ENCODE measurements at places on chromosomes 4 and X.

- DNase-seq, result no peak
Observed at GRCh38 chr4:140697709-140698560, 58.2 kb downstream of the TBC1D9 start.

GRCh38 chr4:48931459-48931858 is 24.9 kb upstream of the OCIAD2 start:
- DNase-seq, result no peak

DNA sequence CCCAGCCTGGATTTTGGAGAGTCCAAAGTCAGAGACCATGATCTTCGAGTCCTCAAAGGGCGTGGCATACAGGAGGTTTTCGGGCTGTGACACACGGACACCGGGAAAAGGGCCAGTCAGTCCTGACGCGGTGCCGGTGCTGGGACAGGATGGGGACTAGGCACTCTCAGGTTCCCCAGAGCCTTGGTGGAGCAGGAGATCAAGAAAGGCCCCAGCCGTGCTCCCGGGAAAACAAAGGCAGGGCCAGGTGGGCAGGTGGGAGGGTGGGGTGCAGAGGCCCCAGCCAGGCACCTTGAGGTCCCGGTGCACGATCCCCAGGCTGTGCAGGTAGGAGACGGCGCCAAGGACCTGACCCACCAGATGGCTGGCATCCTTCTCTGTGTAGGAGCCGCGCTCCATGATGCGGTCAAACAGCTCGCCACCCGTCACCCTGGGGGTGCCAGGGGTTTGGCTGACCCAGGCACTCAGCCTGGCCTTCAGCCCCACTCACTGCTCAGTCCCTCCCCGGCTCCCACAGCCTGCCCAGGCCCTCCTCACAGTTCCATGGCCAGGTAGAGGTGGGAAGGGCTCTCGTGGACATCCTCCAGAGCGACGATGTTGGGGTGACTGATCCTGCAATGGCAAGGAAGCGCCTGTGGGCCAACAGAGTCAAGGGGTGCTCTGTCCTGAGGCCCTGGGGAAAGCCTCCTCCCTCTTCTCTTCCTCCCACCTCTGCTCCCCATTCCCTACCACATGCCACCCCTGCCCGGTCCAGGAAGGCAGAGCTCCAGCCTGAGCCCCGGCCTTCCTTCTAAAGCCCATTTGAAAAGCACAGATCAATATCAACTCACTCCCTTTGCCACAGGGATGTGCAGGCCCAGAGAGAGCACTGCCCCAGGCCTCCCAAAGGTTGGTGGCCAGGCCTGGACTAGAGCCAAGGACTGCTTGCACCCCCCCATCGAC is 1.8 kb downstream of the PNCK start:
- DNase-seq, result no peak

DNA sequence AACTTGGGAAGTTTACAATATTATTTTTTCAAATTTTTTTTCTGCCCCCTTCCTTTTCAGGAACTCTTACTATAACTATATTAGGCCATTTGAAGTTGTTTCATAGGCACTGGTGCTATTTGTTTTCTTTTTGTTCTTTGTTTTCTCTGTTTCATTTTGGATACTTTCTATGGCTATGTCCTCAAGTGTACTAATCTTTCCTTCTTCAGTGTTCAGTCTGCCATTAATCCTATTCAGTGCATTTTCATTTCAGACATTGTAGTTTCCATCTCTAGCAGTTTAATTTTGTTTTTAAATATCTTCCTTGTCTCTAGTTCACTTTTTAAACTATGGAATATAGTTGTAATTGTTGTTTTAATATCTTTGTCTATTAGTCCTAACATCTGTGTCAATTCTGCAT is 48.0 kb upstream of the SMAD1 start:
- no peak for DNase-seq

DNA sequence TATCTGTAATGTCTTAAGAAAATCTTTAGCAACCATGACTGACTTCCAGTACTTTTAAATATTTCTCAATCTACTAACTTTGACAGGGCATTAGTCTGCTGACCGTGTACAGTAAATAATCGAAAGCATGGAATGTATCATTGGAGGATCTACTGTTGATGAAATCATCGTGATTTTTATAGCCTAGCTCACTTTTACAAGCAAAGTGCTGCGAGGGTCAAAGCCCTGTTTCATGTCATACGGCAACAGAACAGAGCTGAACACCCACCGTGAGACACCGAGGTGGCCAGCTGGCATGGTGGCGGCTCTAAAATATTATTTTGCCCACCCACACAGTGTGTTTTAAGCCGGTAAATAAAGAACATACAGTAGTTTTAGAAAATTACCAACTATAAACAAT is 679.3 kb downstream of the FAT4 start:
- no peak for DNase-seq

DNA sequence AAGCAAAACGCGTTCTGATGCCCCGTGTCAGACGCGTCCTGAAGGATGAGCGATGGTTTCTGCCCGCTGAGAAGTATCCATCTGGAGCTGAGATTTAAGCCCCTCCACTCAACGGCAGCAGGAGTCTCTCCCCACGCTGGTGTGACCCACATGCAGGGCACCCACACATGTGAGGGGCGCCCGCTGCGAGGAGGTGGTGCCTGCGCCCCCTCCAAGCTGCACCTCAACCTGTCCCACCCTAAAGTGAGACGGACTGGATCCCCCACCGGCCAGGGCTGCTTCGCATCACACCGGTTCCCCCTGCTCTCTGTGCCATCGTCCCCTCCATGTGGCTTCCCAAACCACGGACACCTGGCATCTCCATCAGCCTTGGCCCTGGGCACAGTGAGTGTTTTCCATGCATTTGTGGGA is 4.5 kb upstream of the PDE6B start:
- no peak for DNase-seq

GRCh38 chrX:73877687-73878086 is 314.7 kb downstream of the CHIC1 start:
- no peak for DNase-seq

DNA sequence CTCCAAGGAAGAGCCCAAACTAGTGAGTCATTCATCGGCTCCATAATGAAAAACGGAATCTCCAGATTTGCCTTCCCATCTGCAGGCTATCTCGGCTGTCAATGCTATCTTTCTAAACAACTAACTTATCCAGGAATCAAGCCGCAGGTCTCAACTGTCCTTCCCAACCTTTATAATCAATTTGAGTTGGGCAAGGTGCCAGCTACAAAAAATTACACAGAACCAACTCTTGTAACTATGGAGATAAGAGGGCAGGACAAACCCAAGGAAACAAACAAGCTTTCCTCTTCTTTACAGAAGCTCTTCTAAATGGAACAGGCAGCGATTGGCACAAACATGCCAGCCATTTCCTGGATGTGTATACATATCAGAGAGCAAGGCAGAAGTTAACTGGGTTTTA is 61.2 kb upstream of the RAI2 start:
- no peak for DNase-seq

GRCh38 chrX:29652484-29652883 is 562.9 kb upstream of the MAGEB2 start:
- DNase-seq, result no peak

GRCh38 chr4:132956962-132957361 is 192.1 kb upstream of the PCDH10 start:
- DNase-seq, result no peak

GRCh38 chr4:740656-741282 is 35.1 kb downstream of the PCGF3 start:
- no peak for DNase-seq

DNA sequence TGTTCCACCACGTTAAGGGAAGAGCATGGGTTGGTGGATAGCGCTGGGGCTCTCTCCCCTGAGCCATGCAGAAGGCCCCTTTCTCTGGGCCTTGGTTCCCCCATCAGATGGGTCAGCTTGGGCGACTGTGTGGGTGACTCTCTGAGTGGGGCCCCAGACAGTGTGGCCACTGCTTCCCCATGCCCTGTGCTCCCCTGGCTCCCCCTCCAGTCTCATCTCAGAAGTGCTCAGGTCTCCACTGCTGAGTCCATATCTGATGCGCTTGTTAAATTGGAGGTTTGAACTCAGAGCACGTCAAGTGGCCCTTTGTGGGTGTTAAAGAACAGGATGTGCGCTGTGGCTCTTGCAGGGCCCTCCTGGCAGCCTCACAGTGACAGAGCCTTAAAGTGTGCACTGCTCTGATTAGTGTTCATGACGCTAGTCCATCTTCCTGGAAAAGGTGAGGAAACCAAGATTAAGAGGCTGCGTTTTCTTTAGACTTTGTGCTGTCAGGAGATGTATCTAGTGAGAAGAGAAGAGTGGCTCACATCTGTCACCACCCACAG is 59.8 kb downstream of the NELFA start:
- no peak for DNase-seq

GRCh38 chr4:3399277-3400194 is 42.2 kb upstream of the HGFAC start:
- no peak for DNase-seq

- DNase-seq, result no peak
Observed at GRCh38 chrX:18194688-18195087, 26.0 kb downstream of the BEND2 start.

- DNase-seq, result no peak
Observed at GRCh38 chrX:132766452-132766851, 192.0 kb downstream of the HS6ST2 start.

GRCh38 chr4:8742546-8742945 is 129.1 kb downstream of the HMX1 start:
- no peak for DNase-seq

GRCh38 chr4:22174640-22175039 is 226.1 kb upstream of the KCNIP4 start:
- DNase-seq, result no peak

GRCh38 chrX:39337451-39337850 is 536.2 kb downstream of the MID1IP1 start:
- no peak for DNase-seq

GRCh38 chrX:338836-339400 is 20.3 kb upstream of the GTPBP6 start:
- no peak for DNase-seq

GRCh38 chr4:118927974-118928373 is 39.3 kb downstream of the SYNPO2 start:
- DNase-seq, result no peak

GRCh38 chrX:105646592-105647372 is 175.6 kb upstream of the NRK start:
- no peak for DNase-seq

DNA sequence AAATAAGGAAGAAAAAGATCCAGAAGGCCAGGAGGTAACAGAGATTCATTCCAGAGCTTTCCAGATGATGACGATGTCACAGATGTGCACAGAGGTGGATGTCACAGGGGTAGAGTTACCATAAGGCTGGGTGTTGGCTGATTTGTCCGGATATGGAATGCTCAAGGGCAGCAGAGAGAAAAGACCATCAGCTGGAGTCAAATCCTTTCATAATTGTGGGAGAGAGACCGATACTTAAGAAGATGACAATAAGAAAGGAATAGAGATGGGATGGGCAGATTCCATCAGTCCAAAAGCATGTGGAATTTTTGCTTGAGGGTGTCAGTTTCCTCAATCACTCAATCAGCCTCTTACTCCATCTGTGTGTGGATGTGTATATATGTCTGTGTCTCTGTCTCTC is 150.4 kb downstream of the CENPC start:
- DNase-seq, result no peak

GRCh38 chrX:153926858-153927671 is 1.0 kb upstream of the ARHGAP4 start:
- no peak for DNase-seq

- DNase-seq, result no peak
Observed at GRCh38 chr4:174934360-174934759, 16.2 kb downstream of the ADAM29 start.

DNA sequence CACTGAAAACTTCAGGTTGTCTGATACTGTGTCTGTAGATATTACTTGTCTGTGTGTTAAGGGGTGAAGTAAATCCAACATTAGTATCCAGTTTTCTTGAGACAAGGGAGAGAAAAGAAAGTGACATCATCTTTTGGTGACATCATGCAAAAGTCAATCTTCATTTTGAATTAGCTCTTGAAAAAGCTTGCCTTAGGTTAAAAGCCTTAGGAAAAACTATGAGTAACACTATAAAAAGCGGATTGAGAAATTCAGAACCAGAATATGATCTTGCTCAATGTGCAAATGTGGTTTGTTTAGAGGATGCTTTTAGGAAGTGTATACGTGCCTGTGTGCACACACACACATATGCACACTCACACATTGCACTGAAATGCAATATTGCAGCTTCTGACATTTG is 345.8 kb upstream of the CASK start:
- DNase-seq, result no peak

GRCh38 chrX:149456476-149457245 is 48.4 kb downstream of the IDS start:
- no peak for DNase-seq

- no peak for DNase-seq
Observed at GRCh38 chr4:107432451-107432850, 287.6 kb downstream of the PAPSS1 start.

DNA sequence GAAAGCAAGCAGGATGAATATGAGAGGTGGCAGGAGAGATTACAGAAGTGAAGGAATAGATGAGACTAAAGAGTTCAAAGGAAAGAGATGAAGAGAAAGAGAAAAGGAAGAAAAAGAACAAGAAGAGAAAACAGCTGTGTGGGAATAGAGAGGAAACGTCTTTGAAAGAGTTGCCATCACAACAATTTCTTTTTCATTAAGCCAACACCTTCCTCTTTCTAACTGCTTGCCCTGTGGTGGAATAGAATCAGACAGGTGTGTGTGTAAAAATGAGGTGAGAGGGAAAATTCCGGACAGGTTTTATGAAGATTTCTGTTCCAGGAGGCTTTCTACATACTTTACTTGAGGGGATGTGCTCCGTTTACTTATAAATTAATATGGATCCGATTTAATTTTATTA is 28.8 kb downstream of the DTHD1 start:
- no peak for DNase-seq

DNA sequence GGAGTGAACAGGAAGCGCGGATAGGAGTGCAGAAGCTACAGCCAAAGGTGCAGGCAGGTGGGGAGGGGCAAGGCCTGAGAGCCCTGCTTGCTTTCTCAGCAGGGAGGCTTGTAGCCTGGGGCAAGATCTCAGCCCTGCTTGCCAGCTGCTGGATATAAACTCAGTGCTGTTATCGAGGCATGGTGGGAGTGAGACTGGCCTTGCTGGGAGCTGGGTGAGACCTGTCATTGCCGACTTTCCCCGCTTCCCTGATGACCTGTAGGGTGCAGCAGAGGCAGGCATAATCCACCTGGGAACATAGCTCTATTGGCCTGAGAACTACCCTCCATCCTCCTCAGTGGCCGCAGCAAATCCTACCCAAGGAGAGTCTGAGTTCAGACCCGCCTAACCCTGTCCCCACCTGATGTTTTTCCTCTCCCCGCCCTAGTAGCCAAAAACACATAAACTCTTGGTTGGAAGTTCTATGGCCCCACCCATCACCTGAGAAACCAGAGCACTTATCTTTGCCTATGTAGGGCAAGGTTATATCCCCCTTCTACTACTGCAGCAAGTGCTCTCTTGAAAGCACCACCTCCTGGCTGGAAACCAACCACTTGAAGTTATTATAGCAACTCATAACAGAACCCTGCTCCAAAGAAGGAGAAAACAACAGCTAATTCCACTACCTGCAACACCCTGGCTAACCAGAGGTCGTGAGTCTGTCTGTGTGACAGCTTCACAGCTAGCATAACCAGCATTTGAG is 80.7 kb downstream of the FHIP1A start:
- no peak for DNase-seq

GRCh38 chr4:87017580-87018342 is 83.0 kb downstream of the AFF1 start:
- no peak for DNase-seq

- DNase-seq, result peak; percentile 57
Observed at GRCh38 chrX:9312922-9313867, 151.7 kb upstream of the TBL1X start.
